ENCODE measurements at places on chromosomes 3 and 15.

DNA sequence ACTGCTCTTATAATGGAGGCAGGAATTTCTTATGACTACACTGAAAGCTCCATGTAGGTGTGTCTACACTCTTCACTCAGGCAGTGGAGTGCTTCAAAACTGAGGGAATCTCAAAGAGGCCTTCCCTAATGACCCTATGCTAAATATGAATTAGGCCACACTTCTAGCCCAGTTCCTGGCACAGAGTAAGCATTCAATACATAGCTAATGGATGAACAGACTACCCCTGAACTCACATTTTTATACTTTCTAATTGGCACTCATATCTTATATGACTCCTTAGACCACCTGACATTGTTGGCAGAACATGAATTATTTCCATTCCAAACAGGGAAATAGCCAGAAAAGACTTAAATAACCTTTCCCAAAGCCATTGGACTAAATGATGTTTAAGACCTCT is 3.4 kb downstream of the RARRES1 start:
- no peak for DNase-seq

DNA sequence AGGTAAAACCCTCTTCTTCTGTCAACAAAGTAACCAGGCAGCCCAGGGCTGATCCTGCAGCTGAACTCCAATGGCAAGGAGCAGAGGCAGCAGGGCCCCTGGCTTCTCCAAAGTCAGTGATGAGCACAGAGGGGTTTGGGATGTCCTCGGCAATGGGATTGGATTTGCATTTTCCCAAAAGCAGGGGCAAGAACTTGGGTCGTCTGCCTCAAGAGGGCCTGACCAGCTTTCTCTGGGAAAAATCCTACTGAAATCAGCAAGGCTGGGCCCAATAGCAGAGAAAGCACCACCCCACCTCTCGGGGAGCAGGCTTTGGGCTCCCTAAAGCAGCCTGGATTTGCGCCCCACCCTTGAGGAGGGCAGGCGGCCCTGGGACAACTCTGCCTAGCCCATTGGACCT is 210.0 kb upstream of the IGF1R start:
- DNase-seq, result no peak

GRCh38 chr15:40047415-40048210 is 8.6 kb upstream of the SRP14 start:
- no peak for DNase-seq

GRCh38 chr15:29636140-29636539 is 186.1 kb downstream of the TJP1 start:
- DNase-seq, result no peak
